ENCODE measurements at places on chromosomes 3 and 15.

- no peak for DNase-seq
These were observed 200.9 kb upstream of the ZPLD1 start for GRCh38 chr3:102233881-102234280.

GRCh38 chr3:153649286-153649839, 471.8 kb upstream of the ARHGEF26 start:
- DNase-seq: no peak

GRCh38 chr15:99983886-99984286, 250.6 kb upstream of the LYSMD4 start:
- DNase-seq: no peak

DNA sequence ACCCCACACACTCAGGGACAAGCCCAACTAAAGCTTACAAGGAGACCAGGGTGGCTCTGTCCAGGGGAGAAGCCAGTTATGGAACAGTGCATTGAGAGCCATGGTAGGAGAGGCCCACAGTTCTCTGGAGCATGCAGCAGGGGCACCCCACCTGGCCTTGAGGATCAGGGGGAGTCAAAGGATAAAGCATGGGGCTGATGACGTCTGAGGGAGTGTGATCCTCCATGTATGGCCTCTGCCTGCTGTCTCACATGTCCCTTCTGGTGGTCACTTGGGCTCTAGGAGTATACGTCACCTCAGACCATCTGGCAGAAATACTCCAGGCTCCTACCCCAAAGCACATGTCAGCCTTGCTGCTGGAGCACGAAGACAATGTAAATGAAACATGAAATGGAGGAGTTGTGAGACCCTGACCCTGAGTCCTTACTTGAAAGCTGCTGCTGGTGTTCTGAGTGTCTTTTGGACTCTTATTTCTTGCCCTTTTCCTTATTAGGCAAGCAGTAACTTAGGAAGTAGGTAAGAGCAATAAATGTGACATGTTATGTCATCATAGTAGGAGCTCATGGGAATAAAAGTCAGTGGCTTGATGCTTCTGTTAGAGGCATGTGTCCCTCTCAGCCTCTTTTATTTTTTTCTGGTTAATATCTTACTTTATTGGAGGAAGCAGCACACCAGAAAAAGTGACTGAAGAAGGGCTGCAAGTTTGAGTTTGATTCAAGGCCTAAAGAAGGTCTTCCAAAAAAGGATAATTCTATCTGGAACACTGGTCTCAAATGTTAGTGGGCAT, 15.5 kb downstream of the SRPRB start:
- DNase-seq: no peak

DNA sequence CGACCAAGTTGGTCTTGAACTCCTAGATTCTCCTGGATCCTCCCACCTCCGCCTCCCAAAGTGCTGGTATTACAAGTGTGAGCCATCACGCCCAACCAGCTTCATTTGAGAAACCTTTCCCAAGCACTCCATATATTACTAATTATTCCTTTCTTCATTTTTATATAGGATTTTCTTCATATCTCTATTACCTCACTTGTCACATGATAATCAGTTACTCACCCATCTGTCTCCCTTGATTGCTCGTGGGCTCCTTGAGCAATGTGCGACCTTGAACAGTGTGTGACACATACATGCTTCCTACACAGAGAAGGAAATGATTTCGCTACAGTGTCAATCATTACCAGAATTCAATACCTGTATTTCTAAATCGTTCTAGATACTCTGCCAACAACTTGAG, 110.7 kb upstream of the C2CD4B start:
- DNase-seq: no peak
